ENCODE measurements at places on chromosomes 1 and 21. TPM values are rescaled to one million over a fixed set of nuclear protein-coding genes. Genes with fewer than 3 reads are reported as not detected.
A peak's percentile ranks its signal among the peaks of the same experiment; 100 is the strongest.

DNA sequence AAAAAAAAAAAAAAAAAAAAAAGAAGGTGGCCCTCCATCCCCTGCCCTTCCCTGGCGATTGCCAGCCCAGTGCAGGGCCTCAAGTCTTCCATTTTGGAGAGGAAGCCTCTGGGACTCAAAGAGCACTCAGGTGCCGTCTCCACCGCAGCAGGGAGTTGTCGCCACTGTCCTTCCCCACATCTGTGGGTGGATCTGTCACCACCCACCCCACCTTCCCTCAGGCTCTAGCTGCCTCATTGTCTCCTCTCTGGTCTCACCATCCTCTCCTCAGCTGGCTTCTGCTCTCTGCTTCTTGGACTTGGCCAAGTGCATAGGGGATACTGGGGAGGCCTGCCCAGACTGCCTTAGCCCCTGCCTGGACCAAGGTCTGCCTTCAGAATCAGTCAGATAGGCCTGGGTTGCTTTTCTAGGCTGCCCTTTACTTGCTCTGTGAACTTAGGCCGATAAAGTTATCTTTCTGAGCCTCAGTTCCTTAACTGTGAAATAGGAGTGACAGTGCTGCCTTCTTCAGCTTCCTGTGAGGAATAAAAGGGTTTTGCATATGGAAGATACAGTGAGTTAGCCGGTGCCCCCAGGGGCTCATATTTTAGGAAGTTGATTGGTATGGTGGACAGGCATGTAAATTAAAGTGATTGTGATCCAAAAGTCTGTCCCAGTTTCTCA, 15.8 kb downstream of the RCC1 start:
- H3K27ac ChIP-seq = no peak overlapping the region
- H3K27me3 ChIP-seq = no peaks in the 10 kb centered on the region
- H3K4me3 ChIP-seq = no peak overlapping the region
- no peak for DNase-seq

GRCh38 chr1:203437696-203438315, 37.8 kb upstream of the PRELP start:
- no peak for DNase-seq
- no peak overlapping the region for H3K4me3 ChIP-seq
- H3K36me3 ChIP-seq = no peaks in the 10 kb centered on the region

DNA sequence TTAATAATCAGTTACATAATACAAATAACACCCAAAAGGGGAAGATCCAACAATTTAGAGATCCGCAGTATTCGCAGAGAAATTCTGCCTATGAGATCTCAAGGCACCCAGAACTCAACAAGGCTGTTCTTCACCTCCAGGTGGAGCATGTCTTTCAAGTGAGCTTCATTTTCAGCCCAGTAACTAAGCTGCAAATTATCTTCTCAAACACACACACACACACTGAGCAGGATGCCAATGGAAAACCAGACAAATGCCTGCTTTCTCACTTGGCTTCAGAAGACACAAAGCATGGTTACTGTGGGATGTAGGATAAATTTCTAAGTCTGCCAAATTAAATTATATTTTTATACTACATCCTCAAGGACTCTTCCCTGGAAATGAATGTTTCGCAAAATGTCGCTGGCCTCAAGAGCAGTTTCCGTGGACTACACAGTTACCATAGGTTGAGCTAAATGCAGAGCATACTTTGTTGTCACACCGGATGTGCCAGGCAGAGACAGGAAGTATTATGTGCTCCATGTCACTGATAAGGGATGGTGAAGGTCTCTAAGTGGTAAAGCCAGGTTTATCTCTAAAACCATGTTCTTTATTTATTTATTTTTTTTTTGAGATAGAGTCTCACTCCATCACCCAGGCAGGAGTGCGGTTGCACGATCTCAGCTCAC, 30.3 kb downstream of the UBR4 start:
- no peaks in the 10 kb centered on the region for H3K27me3 ChIP-seq
- no peak overlapping the region for H3K27ac ChIP-seq
- H3K4me1 ChIP-seq = no peaks in the 10 kb centered on the region

- no peaks in the 10 kb centered on the region for H3K27me3 ChIP-seq
- H3K4me1 ChIP-seq = no peaks in the 10 kb centered on the region
- H3K36me3 ChIP-seq = no peaks in the 10 kb centered on the region
- H3K27ac ChIP-seq = no peak overlapping the region
Observed at GRCh38 chr1:244628789-244629188, 24.1 kb upstream of the DESI2 start.

DNA sequence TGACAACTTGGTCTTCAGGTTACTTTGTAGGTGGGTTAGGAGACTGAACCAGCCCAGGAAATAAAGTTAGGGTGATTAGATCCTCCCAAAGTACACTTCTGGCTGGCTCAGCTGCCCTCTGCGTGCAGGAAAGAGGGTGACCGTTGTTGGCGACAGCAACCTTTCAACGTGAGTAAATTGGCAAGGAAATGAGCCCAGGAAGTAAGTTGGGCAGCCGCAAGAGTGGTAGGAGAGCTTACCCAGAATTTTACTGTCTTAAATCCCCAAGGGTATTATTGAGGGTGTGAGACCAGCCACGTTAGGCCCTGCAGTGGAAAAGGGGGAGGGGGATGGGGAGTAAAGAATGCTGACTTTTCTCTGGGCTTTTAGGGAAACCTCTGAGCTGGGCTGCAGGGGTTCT, 1.6 kb downstream of the TENT5C start:
- no peak for DNase-seq
- H3K36me3 ChIP-seq = no peaks in the 10 kb centered on the region
- no peak overlapping the region for H3K27ac ChIP-seq
- peaks cover 8% of the 10 kb centered on the region for H3K4me1 ChIP-seq

The ZRANB2 gene
- total RNA-seq = 27.2 TPM

The TINAGL1 gene
- 3.0 TPM for total RNA-seq

The NBPF1 gene
- total RNA-seq = 50.3 TPM

The MAP10 gene
- total RNA-seq = 2.6 TPM

GRCh38 chr1:215720126-215720525, 153.0 kb downstream of the KCTD3 start:
- H3K27me3 ChIP-seq = no peaks in the 10 kb centered on the region
- H3K4me1 ChIP-seq = peaks cover 3% of the 10 kb centered on the region
- DNase-seq = peak; percentile 71
- H3K36me3 ChIP-seq = no peaks in the 10 kb centered on the region
- no peak overlapping the region for H3K4me3 ChIP-seq

The HSF2BP gene
- total RNA-seq = 1.2 TPM

DNA sequence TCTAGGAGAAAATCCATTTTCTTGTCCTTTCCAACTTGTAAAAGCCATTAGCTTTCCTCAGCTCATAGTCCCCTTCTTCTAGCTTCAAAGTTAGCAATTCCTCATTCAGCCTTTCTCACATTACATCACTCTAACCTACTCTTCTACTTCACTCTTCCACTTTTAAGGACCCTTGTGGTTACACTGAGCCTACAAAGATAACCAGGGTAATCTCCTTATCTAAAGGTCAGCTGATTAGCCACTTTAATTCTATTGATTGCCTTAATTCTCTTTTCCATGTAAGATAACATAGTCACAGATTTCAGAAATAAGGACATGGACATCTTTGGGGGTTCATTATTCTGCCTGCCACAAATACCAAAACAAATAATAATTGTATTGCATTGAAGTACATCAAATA, 8.5 kb upstream of the SPATA6 start:
- H3K27ac ChIP-seq = no peak overlapping the region
- H3K36me3 ChIP-seq = no peaks in the 10 kb centered on the region
- no peak overlapping the region for H3K4me3 ChIP-seq
- no peak for DNase-seq
- no peaks in the 10 kb centered on the region for H3K4me1 ChIP-seq

All from fibroblast of lung (primary cell).